ENCODE measurements at places on chromosomes 3 and 15. TPM values are rescaled to one million over a fixed set of nuclear protein-coding genes. Genes with fewer than 3 reads are reported as not detected.

Gene LRRC15
- under 0.01 TPM for total RNA-seq

Gene EPB42
- not detected for total RNA-seq

Gene MRPS25
- total RNA-seq = 18.0 TPM

Gene NUP210
- total RNA-seq = not detected

Gene DISP2
- under 0.01 TPM for total RNA-seq

Gene GOLGA8S
- not detected for total RNA-seq

Gene TBC1D23
- 65.5 TPM for total RNA-seq

Gene SNRPN
- 44.8 TPM for total RNA-seq

Gene XCR1
- not detected for total RNA-seq

Gene ZPLD1
- not detected for total RNA-seq

Gene U2SURP
- 67.6 TPM for total RNA-seq

Gene INTS14
- 32.3 TPM for total RNA-seq

Gene MYO1E
- 235 TPM for total RNA-seq

Gene PTX3
- 340 TPM for total RNA-seq

Gene CRABP1
- total RNA-seq = not detected

Gene DOCK3
- 0.20 TPM for total RNA-seq

Gene GOLGA8H
- total RNA-seq = under 0.01 TPM

Gene INO80
- 20.6 TPM for total RNA-seq

Gene LMAN1L
- total RNA-seq = not detected

Gene TTLL13
- not detected for total RNA-seq

Gene SLC28A2
- total RNA-seq = not detected

Gene GPR62
- 0.20 TPM for total RNA-seq

Gene STXBP5L
- not detected for total RNA-seq

Gene SPSB4
- not detected for total RNA-seq

Gene MUC4
- not detected for total RNA-seq

Gene TEX55
- not detected for total RNA-seq

Gene CYP1A2
- not detected for total RNA-seq

Gene USP50
- total RNA-seq = 0.39 TPM

Gene GNAT1
- not detected for total RNA-seq

Gene SYNPR
- total RNA-seq = not detected

Gene BCHE
- 4.1 TPM for total RNA-seq

Gene ASTE1
- 6.6 TPM for total RNA-seq

Gene KBTBD12
- total RNA-seq = not detected

Gene LIPC
- total RNA-seq = not detected

Gene PLAAT1
- 0.37 TPM for total RNA-seq

Gene RASGRP1
- not detected for total RNA-seq

Gene ZNF774
- total RNA-seq = 0.98 TPM

Gene HYAL1
- 3.7 TPM for total RNA-seq

Gene ROBO2
- under 0.01 TPM for total RNA-seq

Gene PAQR9
- 0.20 TPM for total RNA-seq

Gene ALG1L2
- 0.37 TPM for total RNA-seq

Gene TP63
- under 0.01 TPM for total RNA-seq

Gene ARRDC4
- total RNA-seq = 7.2 TPM

Gene ECE2
- total RNA-seq = not detected

Gene FBXW12
- total RNA-seq = 0.20 TPM

Gene TXNRD3
- 8.5 TPM for total RNA-seq

Gene ARMC8
- total RNA-seq = 87.8 TPM

Gene LRRK1
- 17.0 TPM for total RNA-seq
